Stimulated activated CD8-positive, alpha-beta memory T cell treated with anti-CD3 and anti-CD28 coated beads, Interleukin-7, amount 100 ng/mL, for 24 hours (primary cell): ENCODE measurements at places on chromosomes 1 and 21.

- DNase-seq: peak; percentile 87
Observed at GRCh38 chr1:181142096-181142958, 53.8 kb downstream of the IER5 start.

- no peak for DNase-seq
Observed at GRCh38 chr1:73194965-73195364, 912.6 kb upstream of the NEGR1 start.

GRCh38 chr1:179058487-179059483 lies 23.1 kb upstream of the TOR3A start:
- DNase-seq: no peak

GRCh38 chr1:118988186-118989005 lies at the start of gene TBX15:
Gene TBX15, minus strand, starts transcription at chr1:118988343. Its CDS starts 548 bp downstream, at chr1:118987795.
- no peak for DNase-seq

DNA sequence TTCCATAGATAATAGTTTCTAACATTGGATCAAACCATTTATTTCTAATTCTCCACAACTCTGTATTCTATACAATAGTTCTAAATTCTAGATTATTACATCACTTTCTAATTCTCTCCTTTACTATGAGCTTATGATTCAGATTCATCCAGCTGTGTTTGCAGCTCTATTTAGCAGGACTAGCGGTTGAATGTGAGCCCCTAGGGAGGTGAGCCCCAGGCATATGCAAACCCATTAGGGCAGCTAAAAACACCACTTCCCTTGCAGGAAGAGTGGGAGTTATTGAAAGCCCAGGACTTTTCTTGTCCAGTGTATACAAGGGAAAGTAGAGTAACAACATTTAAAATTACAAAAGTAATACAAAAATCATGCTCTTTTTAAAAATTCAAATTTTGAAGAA lies 56.9 kb downstream of the KRTAP19-8 start:
- no peak for DNase-seq

- DNase-seq: no peak
Observed at GRCh38 chr1:229907884-229908638, 159.0 kb upstream of the GALNT2 start.

DNA sequence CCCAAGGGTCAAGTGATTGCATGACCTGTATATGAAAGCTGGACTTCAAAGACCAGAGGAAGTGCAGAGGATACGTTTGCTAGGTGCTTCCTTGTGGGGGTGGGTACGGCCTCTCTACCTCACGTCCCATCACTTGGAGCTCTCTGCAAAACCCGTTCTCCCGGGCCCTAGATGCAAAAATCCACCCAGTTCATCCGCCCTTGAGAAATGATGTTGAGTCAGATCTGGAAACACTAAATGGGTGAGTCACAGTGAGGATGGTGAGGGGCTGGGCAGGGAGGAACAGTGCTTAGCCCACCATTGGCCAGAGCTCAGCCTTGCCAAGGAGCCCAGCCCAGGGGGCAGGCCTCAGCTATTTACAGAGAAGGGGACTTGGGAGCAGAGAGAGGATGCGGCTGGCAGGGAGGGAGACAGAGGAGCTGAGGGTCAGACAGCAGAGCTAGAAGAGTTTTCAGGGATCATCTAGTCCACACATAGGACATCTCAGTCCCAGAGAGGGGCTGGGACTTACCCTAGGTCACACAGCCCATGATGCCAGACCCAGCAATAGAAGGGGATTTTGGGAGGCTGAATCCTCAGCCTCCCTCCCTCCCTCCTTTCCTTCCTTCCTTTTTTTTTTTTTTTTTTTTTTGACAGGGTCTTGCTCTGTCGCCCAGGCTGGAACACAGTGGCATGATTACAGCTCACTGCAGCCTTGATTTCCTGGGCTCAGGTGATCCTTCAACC lies 14.6 kb downstream of the ARHGEF10L start:
- no peak for DNase-seq

DNA sequence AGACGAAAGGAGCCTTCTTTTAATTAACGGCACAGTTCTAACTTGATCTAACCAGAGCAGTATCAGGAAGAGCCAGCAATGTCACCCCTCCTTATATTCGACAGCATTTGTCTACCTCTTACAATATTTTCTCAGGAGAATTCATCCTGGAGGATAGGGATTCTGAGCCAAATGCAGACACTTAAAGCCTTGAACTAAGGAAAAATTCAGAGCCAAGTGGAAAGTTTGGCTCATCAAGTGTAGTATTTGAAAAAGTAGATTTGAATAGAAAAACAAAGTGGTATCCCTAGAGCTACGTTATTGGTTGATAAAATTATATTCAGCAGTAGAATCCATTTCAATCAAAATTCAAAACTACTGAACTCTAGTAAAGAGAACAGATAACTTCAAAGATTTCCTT lies 732.0 kb upstream of the ADGRL2 start:
- DNase-seq: no peak

- DNase-seq: no peak
Observed at GRCh38 chr21:43812139-43812821, 22.9 kb downstream of the RRP1 start.
